Progenitor cell of endocrine pancreas (in vitro differentiated cells): ENCODE measurements at places on chromosomes 4 and X. TPM values are rescaled to one million over a fixed set of nuclear protein-coding genes. Genes with fewer than 3 reads are reported as not detected.

- no peak overlapping the region for H3K4me3 ChIP-seq
- no peak for DNase-seq
- peaks cover 25% of the 10 kb centered on the region for H3K4me1 ChIP-seq
- H3K36me3 ChIP-seq, result no peaks in the 10 kb centered on the region
Measured at GRCh38 chr4:70739496-70740337, 18.0 kb downstream of the RUFY3 start.

GRCh38 chr4:8073206-8073863, 85.3 kb downstream of the ABLIM2 start:
- H3K4me1 ChIP-seq, result no peaks in the 10 kb centered on the region
- no peaks in the 10 kb centered on the region for H3K36me3 ChIP-seq
- no peak overlapping the region for H3K27ac ChIP-seq
- DNase-seq, result no peak
- H3K27me3 ChIP-seq, result peaks cover 8% of the 10 kb centered on the region
- H3K4me3 ChIP-seq, result no peak overlapping the region

GRCh38 chr4:131054489-131055019, 1958.6 kb downstream of the C4orf33 start:
- H3K4me1 ChIP-seq, result no peaks in the 10 kb centered on the region
- no peaks in the 10 kb centered on the region for H3K27me3 ChIP-seq
- DNase-seq, result no peak
- no peak overlapping the region for H3K4me3 ChIP-seq
- no peaks in the 10 kb centered on the region for H3K36me3 ChIP-seq

DNA sequence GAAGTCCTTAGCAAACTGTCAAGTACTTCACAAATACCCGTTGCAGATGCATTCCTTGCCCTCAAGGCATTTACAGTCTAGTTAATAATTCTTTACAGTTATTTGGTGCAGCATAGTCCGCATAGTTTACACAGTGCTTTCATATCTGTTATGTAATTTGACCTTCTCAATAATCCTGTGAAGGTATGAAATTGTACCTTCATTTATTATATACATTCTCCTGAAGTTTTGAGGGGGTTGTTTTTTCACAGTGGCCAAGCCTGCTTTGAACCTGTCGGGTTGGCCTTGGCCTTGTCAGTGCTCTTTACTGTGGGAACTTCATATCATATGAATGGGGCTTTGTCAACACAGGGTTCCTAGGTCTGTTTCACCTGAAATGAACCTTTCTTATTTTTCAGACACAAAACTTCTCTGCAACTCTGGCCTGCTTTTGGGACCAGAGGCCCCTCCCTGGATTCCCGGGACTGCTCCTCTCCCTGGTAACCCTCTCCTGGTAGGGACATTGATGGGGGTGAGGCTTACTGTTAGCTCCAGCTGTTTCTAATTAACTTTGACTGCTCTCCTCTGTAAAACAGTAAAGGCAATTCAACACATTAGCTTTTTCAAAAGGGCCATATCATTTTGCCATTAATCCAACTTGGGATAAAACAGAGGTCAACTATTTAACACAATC, 9.1 kb downstream of the IGFBP7 start:
- peak overlapping the region; percentile 83 for H3K27ac ChIP-seq
- H3K27me3 ChIP-seq, result peaks cover under 1% of the 10 kb centered on the region
- H3K36me3 ChIP-seq, result no peaks in the 10 kb centered on the region
- no peak overlapping the region for H3K4me3 ChIP-seq

DNA sequence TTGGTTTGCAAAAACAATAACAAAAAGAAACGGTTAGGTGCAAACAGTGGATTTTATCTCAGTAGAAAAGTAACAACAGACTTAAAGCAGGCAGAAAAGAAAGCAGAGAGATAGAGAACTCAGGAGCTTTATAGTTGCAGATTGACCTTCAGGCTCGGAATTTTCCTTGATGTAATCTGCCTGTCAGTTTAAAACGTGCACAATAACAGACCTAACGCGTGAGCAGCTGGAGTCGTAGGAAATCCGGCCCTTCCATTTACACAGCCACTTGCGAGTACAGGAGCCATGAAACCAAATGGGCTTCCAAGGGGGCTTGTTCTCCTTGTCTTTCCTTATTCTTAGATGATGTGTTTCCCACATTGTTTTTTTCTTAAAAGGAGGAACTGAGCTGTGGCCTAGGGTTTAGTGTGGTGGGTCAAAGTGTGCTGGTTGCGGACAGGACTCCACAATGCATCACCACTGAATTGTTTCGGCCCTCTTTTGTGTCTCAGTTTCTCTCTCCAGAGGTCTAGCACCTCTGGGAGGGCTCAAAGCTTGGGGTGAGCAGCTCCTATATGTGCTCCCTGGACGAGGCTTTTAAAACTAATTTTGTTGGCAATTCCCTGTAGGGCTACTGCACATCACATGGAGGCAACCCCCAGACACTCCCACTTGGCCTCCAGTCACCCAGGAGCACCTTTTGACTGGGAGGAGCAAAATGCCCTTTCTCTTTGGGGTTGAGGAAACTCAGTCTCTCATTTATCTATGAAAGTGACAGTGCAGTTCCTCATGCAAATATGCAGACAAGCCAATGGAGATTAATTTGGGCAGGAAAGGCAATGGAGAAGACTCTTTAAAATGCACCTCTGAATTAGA, 13.9 kb upstream of the MPP1 start:
- no peak overlapping the region for H3K4me3 ChIP-seq
- no peak for DNase-seq
- no peak overlapping the region for H3K27ac ChIP-seq
- H3K27me3 ChIP-seq, result no peaks in the 10 kb centered on the region

- no peak overlapping the region for H3K4me3 ChIP-seq
- H3K27me3 ChIP-seq, result no peaks in the 10 kb centered on the region
- no peak overlapping the region for H3K27ac ChIP-seq
- no peak for DNase-seq
Measured at GRCh38 chr4:67292045-67292444, 253.3 kb downstream of the CENPC start.

GRCh38 chr4:173365359-173365996, 5.3 kb upstream of the SAP30 start:
- no peak overlapping the region for H3K27ac ChIP-seq
- peaks cover 1% of the 10 kb centered on the region for H3K4me1 ChIP-seq
- no peak for DNase-seq
- no peaks in the 10 kb centered on the region for H3K36me3 ChIP-seq
- H3K4me3 ChIP-seq, result no peak overlapping the region
- H3K27me3 ChIP-seq, result no peaks in the 10 kb centered on the region

- no peaks in the 10 kb centered on the region for H3K36me3 ChIP-seq
- H3K4me3 ChIP-seq, result no peak overlapping the region
- H3K27me3 ChIP-seq, result peaks cover 16% of the 10 kb centered on the region
- peaks cover 6% of the 10 kb centered on the region for H3K4me1 ChIP-seq
- no peak overlapping the region for H3K27ac ChIP-seq
- no peak for DNase-seq
Measured at GRCh38 chr4:110678517-110679227, 55.8 kb upstream of the PITX2 start.

DNA sequence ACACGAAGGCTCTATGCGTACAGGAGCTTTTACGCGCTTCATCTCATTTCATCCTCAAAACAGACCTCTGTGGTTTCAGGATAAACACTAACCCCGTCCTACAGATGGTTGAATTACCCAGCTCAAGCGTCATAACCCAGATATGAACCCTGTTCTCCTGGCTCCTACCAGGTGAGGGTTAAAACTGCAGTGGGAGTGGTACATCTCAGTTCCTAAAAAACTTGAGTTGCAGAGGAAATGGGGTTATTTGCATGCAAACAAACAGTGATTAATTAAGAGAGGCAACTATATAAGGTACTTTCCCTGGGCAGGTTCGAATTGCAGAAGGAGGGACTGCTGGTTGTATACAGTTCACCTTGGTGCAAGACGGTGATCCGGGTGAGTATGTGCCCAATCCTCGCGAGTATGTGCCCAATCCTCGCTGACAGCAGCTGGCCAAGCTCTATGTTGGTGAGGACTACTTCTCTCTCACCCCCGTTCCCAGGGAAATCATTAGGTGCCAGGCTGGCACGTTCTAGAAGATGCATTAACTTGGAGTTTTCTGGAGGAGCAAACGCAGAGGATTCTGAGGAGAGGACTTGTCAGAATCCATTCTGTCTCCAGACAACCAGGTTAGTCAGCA, 72.6 kb downstream of the FHDC1 start:
- H3K4me3 ChIP-seq, result no peak overlapping the region
- no peak overlapping the region for H3K27ac ChIP-seq
- no peak for DNase-seq
- H3K27me3 ChIP-seq, result peaks cover 6% of the 10 kb centered on the region
- peaks cover 8% of the 10 kb centered on the region for H3K4me1 ChIP-seq
- H3K36me3 ChIP-seq, result no peaks in the 10 kb centered on the region

DNA sequence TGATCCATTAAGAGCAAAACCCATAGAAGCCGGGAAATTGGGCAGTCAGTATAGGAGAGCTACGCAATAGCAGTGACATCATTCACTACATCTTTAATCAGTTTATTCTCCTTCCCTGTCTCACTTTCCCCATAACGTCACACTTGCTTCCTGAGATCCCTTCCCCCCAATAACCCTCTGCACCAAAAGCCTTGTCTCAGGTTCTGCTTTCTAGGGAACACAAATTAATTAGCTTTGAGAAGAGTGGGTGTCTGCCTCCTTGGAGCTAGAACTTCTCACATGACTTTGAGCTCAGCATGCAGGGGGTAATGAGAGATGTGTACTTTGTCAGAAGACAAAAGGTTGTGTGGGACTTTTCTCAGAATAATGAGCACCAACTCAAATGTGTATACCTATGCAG, 128.3 kb upstream of the MAOA start:
- no peak overlapping the region for H3K4me3 ChIP-seq
- no peak overlapping the region for H3K27ac ChIP-seq
- DNase-seq, result no peak
- H3K36me3 ChIP-seq, result no peaks in the 10 kb centered on the region
- no peaks in the 10 kb centered on the region for H3K27me3 ChIP-seq
- no peaks in the 10 kb centered on the region for H3K4me1 ChIP-seq

DNA sequence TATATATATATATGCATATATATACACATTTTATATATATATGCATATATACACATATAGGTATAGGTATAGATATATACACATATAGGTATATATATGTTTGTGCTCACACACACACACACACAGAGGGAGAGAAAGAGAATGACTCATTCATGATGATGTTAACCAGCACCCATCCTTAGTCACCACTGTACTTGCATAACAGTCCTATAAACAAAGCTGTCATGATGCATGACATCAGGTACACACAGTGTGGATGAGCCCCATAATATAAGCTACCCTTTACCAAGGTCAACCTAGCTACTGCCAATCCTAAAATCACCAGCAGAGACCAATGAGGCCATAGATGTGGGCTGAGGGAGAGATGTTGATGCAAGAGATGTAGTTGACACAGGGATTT, 1408.0 kb downstream of the RAPGEF2 start:
- H3K36me3 ChIP-seq, result no peaks in the 10 kb centered on the region
- no peak for DNase-seq
- no peaks in the 10 kb centered on the region for H3K27me3 ChIP-seq

DNA sequence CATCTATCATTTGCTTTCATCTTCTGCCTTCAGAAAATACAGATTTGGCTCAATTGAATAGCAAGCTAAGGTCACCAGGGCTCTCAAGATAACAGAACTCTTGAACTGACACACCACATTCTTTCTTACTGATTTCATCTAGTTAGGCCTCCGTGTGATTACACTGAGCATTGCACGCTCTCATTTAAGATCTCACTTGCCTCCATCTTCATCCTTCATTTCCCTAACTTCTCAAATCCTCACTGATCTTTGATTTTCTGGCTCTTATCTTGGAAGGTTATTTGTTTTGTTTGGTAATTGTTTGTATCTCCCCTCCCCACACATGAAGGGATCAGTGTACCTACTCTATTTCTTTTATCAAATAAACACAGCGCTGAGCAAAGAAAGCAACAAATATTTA, 47.7 kb downstream of the MANBA start:
- no peak for DNase-seq
- no peaks in the 10 kb centered on the region for H3K27me3 ChIP-seq
- H3K36me3 ChIP-seq, result peaks cover 20% of the 10 kb centered on the region
- no peak overlapping the region for H3K4me3 ChIP-seq
- peaks cover 17% of the 10 kb centered on the region for H3K4me1 ChIP-seq

VCX3B gene
- not detected in 2 replicates for total RNA-seq

F11 gene
- total RNA-seq, result 0.51 and 0.53 TPM in 2 replicates

OPRPN gene
- total RNA-seq, result not detected in 2 replicates

TMSB15A gene
- 113 and 124 TPM in 2 replicates for total RNA-seq

ABLIM2 gene
- total RNA-seq, result 5.7 and 7.5 TPM in 2 replicates

KCTD8 gene
- 1.3 and 1.7 TPM in 2 replicates for total RNA-seq

KIAA1210 gene
- total RNA-seq, result not detected in 2 replicates
